ENCODE measurements at places on chromosomes 5 and 9.

GRCh38 chr9:122121931-122122330 lies 28.8 kb upstream of the TTLL11 start:
- no peak for DNase-seq

DNA sequence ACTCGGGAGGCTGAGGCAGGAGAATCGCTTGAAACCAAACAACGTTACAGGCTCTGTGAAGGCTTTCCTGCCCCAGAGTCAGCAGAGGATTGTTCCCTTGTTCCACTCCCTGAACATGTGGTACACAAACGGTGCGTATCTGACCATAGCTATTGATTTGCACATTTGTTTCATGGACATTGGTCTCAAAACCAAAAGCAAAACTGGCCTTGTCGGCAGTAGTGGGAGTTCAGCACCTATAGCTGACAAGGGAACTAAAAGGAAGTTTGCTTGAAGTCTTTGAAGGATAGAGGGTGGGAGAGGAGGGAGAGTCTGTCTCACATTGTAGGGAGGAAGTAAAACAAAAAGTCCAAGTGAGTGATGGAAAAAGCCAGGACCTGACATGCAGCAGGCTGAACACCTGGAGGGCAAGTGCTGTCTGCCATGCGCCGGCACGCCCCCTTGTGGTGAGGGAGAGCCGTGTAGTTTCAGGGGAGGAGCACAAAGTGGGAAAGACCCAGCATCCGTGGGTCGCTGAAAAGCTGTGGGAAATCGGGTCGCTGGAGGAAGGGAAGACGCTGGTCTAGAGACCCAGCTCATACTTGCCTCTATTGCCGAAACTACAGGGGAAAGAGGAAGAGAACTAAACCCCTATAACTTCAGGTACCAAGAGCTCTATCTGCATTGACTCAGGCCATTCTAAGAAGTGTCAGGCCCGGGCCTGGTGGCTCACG lies 58.0 kb downstream of the RAD23B start:
- peak; percentile 51 for DNase-seq

- no peak for DNase-seq
These were observed 2.4 kb upstream of the TERT start for GRCh38 chr5:1297243-1297642.

- no peak for DNase-seq
These were observed 6.6 kb upstream of the FAT2 start for GRCh38 chr5:151597749-151598148.

DNA sequence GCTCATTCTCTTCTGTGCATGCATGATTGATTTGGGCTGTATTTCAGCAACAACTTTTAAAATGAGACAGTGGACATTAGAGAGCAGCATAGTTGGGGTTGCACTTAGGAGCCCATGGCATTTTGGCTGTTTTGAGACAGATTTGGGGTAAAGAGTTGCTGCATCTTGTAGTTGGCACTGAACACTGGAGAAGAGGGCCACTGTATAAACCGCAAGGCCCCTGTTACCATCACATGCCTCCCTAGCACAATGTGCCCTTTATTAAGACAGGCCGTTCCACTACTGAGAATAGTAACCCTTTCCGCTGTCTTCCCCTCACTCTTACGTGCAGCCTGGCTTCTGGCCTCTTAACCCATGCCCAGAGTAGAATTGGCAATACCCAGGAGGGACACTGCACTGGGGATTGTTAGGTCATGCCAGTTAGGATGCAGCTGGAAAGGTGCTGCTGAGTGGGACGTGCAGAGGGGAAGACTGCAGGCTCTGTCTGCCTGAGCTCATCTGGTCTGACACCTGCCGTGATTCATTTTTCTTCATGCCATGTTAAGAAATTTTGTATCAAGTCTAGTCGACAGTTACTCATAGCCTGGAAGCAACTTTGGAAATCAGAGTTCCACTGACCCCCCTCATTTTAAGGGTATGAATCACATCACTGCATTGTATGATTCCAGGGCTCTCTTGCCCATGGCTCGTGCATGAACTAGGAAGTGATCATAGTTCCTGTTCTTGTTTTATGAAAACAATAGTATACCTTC lies 146.9 kb upstream of the DMRT1 start:
- DNase-seq = no peak

DNA sequence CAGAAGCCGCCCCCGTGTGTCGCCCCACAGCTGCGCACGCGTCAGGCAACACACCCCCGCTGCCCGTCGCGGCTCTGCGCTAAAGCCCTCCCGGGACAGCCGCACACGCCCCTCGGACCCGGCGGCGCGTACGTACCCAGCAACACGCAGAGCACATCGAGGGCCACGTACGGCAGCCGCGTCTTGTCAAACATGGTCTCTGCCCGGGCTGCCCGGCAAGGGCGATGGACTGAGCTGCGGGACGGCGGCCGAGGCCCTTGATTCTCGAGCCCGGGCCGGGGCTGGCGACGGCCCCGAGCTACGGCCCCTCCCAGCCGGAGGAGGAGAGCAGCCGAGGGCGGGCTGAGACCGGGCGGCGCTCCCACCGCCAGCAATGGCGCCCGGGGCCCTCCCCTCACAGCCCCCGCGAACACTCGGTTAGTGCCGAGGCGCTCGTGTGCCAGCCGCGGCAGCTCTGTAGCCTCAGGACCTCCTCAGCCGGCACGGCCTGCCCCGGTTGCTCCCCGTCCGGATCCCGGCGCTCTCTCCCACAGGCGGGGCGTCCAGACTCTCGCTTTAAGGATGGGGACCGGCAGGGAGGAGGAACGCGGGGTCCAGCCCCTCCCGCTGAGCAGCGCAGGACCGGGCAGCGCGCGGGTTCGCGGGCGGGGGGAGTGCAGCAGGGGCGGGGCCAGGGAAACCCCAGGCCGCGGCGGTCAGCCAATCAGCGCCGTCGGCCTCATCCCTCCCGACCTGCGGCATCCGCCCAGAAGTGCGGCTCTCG lies at the start of gene PLPP1:
Gene PLPP1 (minus strand): TSS at position 529 of the 763 bp plus-strand sequence. CDS start 335 bp downstream, at position 194.
- peak; percentile 91 for DNase-seq

GRCh38 chr5:143056792-143057579 lies 286.8 kb downstream of the ARHGAP26 start:
- DNase-seq = no peak

DNA sequence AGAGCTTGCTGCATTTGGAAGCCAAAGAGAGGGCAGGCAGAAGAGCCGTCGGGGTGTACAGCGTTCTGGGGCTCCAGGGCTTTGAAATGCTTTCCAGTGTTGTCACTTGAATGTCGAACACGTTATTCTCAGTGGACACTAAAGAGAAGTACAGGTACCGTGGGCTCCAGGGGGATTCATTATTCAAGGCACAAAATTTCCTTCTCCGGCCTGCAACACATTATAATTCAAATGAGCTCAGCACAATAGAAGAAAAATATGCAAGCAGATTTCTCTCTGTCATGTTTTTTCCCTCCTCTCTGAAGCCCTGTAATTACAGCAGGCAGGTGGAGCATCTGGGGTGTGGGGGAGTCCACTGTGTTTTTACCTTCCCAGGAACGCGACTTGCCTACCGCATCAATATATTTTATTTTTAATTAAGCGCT lies 293.1 kb downstream of the ZSWIM6 start:
- DNase-seq = peak; percentile 66

DNA sequence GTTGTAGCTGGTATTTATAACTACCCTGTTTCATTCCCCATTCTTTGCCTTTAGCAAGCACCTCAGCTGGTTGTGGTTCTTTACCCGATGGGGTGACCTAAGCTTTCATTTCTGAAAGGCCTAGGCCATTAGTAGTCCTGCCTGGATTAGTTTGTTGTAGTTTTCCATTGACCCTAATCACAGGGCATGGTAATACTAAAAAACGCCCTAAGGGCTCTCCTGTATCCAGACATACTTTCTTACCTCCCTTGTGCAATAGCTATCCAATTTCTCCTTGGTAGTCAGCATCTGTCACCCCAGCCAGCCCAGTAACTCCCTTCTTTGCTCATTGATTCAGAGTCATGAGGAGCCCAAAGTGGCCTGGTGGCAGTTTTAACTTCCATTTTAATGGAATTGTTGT lies 24.0 kb downstream of the TMOD1 start:
- DNase-seq = no peak

- no peak for DNase-seq
These were observed 12.6 kb downstream of the RAPGEF1 start for GRCh38 chr9:131727184-131727759.

- peak; percentile 12 for DNase-seq
These were observed 163.3 kb upstream of the PPP1R2B start for GRCh38 chr5:156686796-156687195.

DNA sequence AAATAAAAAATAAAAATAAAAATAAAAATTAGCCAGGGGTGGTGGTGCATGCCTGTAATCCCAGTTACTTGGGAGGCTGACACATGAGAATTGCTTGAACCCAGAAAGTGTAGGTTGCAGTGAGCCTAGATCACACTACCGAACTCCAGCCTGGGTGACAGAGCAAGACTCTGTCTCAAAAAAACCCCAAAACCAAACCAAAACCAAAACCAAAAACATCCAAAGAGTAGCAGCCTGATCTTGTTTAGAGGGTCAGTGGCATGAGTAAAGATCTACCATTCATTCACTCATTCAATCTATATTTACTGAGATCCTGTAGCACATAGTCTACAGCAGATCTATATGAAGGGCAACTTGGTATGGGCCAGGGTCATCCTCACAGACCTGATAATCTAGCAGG lies 202.4 kb downstream of the MAPKAP1 start:
- no peak for DNase-seq
